CD4-positive, alpha-beta T cell treated with Interleukin-4 for 4 hours (primary cell): ENCODE measurements at places on chromosomes 7 and 10.
A peak's percentile ranks its signal among the peaks of the same experiment; 100 is the strongest.

GRCh38 chr10:86102451-86102850 is 264.1 kb downstream of the GRID1 start:
- DNase-seq, result no peak

DNA sequence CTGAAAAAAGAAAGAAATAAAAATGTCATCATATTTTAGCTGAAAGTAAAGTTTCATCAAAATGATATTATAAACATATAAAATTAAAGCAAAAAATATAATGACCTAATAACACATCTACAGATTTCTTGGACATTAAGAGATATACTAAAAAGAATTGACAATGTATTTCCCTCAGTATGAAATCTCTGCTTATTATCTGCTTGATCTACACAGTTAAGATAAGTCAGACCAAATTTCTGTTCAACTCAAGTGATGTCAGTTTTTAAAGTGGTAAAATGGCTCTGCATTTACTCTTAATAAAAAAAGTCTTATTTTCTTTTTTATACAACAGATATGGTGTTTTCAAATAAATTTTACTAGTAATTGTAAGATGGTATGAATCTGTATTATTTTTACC is 159.4 kb upstream of the SEMA3A start:
- DNase-seq, result no peak

GRCh38 chr10:95475003-95475383 is 86.2 kb downstream of the SORBS1 start:
- no peak for DNase-seq

- DNase-seq, result no peak
Measured at GRCh38 chr7:2063563-2064260, 169.0 kb downstream of the MAD1L1 start.

DNA sequence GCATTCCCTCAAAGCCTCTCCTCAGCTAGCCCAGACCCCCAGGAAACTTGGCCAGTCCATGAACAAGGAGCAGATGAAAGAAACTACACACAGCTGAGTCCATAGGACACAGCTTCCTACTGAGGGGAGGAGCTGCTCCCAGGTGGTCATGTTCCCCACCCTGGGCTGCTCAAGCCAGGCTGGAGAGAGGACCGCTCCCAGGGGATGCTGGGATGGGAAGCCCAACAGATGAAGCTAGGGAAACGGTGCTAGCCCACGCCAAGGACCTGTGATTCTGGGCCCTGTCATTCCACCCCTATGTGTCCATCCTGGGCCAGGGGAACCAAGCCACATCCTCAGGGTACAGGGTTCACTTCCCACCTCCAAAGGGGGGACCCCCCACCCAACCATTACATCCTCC is 19.0 kb downstream of the KCNH2 start:
- DNase-seq, result no peak

- peak; percentile 28 for DNase-seq
Measured at GRCh38 chr7:100655908-100656674, at the start of gene ACTL6B. ACTL6B (minus strand) TSS chr7:100656448; CDS start chr7:100656354, 94 bp downstream.

GRCh38 chr10:48610585-48611093 is 5.8 kb upstream of the ARHGAP22 start:
- DNase-seq, result no peak
